Stimulated activated CD8-positive, alpha-beta memory T cell treated with anti-CD3 and anti-CD28 coated beads, Interleukin-4, amount 100 ng/mL, for 4 hours (primary cell): ENCODE measurements at places on chromosomes 11 and 22.

DNA sequence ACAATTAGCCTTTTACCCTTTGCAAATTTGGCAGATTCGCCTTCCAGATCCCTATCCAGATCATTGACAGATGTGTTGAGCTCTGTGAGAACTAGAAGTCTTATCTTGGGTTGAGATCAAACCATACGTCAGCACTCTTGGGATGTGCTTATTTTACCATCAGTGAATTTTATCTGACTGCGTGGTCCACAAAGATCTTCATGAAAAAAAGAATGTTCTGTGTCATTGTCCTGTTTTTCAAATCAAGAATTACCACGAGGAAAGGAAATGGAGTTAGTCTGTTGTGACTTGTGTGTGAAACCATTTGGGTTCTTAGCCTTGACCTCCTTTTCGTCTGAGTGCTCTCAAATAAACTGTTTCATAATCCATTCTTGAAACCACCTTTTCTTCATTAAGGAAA lies 86.2 kb upstream of the SORL1-AS1 start:
- no peak for DNase-seq

DNA sequence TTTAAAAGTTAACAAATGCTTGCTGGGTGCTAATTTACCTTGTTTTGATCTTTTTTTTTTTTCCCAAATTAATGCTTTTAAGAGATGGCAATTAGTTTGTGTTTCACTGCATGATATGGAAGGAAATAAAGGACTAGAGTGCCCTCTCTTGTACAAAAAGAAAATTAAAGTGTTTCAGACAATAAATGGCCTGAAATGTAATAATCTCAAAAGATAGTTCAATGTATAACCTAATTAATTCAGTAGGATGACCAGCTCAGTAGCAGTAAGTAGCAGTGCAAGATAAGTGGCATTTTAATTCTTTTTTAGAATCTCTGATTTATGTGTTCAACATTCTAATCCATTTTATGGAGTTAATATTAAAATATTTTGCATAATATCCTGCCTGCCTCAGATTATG lies 39.9 kb upstream of the MYO18B start:
- no peak for DNase-seq

- DNase-seq, result no peak
Measured at GRCh38 chr11:65606876-65607613, 7.0 kb downstream of the MAP3K11 start.

DNA sequence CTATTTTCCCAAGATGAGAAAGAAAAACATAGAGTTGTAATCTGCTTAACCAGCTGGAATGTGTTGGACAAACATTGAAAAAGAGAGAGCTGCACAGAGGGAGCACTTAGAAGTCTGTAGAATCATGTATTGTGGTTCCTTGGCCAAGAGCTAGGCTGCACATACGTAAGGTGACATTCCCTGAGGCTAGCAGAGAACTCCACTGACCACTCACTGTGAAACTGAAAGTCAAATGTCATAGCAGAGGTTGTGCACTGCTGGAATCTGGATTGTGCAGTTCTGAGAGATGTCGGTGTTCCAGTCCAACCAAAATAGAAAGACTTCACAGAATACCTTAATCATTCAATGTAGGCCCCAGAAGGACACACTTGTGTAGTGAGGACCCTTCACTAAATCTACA lies 772.8 kb upstream of the RAG2 start:
- DNase-seq, result no peak

DNA sequence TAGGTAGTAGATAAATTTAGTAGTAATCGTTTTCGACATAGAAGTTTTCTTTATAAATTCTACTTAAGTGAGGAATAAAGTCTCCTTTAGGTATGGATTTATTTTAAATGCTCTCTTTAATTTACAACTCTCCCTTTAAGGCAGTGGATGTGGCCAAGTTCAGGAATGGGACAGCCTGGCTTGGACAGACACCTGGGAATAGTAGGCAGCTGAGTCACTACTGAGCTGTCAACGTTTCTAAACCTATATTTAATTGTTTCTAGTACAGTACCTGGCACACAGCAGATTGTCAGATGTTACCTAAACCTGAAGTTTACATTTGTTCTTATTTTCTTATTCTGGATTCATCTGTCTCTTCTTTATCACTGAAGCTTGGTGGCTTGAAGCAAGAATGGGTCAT lies 85.1 kb downstream of the DEPDC5 start:
- DNase-seq, result no peak

DNA sequence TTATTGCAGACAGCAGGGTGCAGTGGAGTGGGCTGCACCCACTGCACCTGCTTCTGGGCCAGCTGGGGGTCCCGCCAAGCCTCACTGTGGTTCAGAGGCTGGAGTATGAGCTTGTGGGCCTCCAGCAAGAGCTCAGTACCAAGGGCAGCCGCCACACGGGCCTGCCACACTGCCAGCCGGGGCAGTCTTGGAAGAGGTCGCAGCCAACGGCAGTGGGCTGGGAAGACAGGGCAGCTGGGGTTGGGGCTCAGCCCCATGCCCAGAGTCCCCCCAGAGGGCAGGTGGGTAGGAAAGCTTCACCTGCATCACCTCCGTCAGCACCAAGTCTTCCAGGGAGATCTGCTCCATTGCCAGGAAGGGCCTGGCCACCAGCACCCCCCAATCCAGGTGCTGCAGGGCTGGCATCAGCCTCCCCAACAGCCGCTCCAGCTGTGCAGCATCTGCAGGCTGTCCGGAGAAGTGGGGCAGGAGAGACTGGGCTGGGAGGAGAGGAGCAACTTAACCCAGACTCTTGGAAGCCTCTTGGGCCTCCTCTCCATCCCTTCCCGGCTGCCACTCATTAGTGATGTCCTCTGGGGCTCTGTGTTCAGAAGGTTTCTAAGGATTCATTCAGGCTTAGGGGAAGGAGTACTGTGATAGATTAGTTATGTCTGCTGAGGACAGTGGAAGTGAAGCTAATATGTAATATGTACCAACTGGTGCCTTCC lies 1.1 kb upstream of the GSTT4 start:
- no peak for DNase-seq

- no peak for DNase-seq
Measured at GRCh38 chr22:20741634-20742581, 32.0 kb upstream of the SERPIND1 start.

DNA sequence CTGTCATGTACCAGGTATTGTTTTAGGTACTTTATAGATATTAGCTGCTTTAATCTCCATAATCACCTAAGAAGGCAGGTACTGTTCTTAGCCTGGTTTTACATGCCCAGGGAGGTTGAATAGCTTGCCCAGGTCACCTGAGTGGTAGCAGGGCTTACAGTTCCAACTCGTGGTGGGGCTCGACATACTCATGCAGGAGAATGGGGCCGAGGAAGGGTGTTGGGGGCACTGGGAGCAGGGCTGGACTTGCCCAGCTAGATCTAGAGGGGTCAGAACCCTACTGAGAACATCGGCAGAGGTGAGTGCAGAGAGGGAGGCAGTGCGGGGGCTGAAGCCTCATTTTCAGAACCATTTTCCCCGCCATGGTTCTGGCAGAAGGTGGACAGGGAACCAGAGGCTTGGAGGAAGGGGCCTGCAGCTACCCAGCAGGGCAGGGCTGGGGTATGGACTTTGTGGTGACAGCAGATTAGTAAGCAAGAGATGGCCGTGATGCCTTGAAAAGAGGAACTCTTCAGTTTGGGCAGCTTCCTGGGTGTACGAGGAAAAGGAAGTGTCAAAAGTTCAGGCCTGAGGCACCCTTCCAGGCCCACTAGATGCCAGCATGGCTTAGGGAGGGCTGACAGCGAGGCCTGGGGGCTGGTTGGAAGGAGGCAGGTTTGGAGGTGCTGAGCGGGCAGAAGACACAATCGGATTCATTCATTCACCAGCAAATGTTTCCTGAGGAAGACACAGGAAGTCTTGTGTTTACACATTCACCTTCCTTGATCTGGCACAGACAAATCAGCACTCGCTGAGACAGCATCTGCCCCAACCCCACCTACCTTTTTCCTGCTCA lies 54.7 kb upstream of the LYVE1 start:
- DNase-seq, result no peak

- DNase-seq, result no peak
Measured at GRCh38 chr11:13039126-13039525, 30.0 kb downstream of the RASSF10 start.

DNA sequence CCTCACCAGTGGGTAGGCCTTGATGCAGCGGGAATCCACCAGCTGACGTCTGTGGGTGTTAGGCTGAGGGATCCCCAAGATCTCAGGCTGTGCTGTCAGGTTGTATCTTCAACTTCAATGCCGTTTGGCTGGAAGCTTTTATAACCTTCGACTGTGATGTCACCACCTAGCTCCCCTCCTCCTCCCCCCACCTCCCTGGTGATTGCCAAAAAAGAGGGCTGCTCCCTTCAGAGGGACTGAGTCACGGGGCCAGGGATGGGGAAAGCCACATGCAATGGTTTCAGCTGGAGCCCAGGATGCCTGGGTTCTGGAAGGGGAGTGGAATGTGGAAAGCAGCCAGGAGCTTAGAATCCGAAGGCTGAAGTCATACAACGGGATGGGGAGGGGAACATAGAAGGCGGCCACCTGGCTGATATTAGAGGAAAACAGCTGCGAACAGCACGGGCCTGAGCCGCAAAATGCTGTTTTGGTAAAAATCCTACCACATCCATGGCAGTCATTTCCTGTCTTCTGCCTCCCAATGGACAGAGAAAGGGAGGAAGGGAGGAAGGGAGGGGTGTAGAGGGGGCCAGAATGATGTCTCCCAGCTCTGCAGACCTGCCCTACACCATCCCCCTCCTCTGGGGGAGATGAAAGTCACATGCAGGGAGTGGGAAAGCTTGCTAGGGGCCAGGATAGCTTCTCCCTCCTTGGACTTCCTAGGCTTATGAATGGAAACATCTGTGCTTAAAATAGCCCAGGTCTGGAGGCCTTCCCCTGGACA lies at the start of gene LRRN4CL:
Gene LRRN4CL, minus strand, starts transcription at position 110 of the 763 bp plus-strand sequence. CDS start 1,022 bp downstream, outside the sequence.
- DNase-seq, result no peak

DNA sequence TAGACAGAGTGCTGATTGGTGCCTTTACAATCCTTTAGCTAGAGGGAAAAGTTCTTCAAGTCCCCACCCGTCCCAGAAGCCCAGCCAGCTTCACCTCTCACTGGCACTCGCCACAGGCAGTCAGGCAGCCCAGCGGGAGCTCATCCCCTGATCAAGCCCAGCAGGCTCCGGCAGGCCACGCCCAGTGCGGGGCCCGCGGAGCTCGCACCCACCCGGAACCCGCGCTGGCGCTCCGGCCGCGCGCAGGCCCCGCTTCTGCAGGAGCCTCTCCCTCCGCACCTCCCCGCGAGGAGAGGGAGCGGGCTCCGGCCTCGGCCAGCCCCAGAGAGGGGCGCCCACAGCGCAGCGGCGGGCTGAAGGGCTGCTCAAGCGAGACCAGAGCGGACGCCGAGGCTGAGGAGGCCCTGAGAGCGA lies 202.4 kb upstream of the PDGFD start:
- no peak for DNase-seq

DNA sequence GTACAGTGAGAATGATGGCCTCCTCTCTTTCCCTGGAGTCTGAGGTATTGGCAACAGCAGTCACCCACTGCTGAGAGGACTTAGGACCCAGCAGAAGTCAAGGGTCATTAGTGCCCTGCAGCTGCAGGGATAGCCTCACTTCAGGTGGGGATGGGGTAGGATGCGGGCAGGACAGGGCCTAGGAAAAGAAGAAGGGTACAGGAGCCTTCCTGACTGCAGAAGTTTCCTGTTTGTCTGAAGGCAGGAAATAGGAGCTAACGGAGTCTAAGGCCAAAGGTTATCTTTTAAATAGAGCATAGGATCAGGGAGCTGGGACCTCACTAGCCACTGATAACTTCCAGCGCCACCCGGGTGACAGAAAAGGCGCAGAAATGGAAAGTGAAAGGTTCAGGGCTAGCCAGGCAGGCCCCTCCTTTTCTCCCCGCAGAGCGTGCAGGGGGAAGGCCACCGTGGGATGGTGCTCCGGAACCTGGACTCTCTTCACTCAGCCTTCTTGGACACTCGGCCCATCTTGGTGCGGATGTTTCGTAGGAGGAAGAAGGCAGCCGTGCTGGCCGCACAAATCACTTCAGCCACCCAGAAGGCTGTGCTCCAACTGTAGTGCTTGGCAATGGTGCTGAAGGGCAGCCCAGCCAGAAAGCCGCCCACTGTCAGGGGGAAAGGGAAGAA lies 6.0 kb downstream of the TRAPPC4 start:
- no peak for DNase-seq

GRCh38 chr11:35873721-35874120 lies 70.1 kb upstream of the LDLRAD3 start:
- DNase-seq, result no peak

DNA sequence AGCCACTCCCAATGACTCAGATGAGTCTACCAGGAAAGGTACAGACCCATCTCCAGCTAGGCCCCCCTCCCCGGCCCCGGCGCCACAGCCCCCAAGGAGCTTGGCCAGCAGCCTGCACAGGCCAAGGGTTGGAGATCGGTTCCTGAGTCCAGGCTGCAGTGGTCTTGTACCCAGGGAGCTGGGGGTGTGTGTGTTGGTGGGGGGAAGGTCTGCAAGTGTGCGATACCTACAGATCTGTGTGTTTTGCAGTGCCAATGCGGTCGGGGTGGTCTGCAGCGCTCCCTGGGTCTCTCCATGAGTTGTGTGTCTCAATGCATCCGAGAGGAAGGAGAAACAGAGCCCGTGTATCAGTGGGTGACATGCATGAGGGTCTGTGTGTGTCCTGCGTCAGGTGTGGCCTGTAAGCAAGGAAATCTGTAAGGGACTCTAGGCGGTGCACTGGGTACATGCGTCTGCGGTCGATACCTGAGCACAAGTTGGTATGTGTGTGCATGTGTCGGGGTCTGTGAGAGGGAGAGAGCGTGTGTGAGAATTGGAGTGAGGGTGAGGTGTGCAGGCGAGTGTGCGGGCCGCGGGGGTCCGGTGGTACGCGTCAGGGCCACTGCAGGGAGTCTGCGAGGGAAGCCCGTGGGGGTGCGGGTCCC lies 645 bp downstream of the CDC42BPG start:
- DNase-seq, result no peak
